Hepatic stellate cell (primary cell): ENCODE measurements at places on chromosomes 2 and 18.
A peak's percentile ranks its signal among the peaks of the same experiment; 100 is the strongest.

- DNase-seq = no peak
Observed at GRCh38 chr2:198259496-198259895, 455.1 kb downstream of the PLCL1 start.

DNA sequence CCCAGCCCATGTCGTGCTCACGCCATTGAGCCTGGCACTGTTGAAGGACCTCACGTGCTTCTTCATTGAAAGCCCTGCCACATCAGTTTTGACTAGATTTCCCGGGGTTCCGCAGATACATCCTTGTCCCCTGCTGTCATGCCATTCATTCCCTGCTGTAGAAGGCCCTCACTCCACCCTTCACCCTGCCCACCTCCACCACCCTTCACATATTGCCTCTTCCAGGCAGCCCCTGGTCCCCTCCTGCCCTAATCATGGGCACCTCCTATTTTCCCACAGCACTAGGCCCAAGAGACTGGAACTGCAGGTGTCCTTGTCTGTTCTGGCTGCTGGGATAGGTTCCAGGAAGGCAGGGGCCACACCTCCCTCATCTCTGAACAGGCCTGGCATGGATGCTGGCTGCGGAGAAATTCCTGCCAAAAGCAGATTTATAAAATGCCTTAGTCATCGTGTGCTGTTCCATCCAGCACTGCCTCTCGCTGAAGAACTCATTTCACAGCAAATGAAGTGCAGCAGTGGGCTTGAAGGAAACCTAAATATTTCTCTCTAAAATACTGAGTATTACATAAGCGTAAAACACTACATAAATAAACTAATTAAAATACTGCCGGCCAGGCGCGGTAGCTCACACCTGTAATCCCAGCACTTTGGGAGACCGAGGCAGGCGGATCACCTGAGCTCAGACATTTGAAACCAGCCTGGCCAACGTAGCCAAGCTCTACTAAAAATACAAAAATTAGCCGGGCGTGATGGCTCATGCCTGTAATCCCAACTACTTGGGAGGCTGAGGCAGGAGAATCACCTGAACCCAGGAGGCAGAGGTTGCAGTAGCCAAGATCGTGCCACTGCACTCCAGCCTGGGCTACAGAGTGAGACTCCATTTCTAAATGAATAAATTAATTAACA lies 38.4 kb downstream of the EIF4E2 start:
- DNase-seq = no peak

GRCh38 chr2:198054299-198054698 lies 249.9 kb downstream of the PLCL1 start:
- peak; percentile 15 for DNase-seq

GRCh38 chr2:46489423-46490174 lies 10.2 kb downstream of the TMEM247 start:
- DNase-seq = no peak

DNA sequence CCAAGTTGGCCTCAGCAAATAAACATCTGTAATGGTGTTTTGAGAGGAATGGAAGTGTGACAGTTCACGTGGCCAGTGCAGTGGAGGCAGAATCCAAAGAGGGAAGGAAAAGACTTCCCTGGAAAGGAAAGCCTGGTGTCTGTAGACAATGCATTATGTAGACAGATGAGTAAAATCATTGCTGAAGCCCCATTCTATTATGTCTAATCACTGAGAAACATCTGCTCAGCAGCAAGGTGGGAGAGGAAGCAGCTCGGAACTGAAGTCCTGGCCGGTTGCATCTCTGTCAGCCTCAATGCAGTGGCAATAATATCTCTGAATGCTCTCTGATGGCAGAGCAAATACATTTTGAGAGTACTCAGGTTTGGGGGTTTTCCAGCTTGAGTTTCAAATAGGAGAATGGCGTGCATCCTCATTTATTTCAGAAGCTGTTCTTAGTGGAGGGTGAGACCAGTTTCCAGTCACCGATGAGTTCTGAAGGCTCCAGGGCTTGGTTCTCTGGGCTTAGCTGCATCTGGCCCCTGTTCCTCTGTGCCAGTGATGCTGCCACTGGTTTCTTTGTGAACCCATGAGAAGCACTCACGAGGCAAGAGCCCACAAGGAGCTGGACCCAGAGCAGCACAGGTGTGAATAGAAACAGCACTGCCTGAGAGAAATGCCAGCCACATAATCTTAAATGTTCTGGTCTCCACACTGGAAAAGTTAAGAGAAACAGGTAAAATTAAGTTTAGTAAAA lies 63.3 kb downstream of the RPIA start:
- DNase-seq = no peak

DNA sequence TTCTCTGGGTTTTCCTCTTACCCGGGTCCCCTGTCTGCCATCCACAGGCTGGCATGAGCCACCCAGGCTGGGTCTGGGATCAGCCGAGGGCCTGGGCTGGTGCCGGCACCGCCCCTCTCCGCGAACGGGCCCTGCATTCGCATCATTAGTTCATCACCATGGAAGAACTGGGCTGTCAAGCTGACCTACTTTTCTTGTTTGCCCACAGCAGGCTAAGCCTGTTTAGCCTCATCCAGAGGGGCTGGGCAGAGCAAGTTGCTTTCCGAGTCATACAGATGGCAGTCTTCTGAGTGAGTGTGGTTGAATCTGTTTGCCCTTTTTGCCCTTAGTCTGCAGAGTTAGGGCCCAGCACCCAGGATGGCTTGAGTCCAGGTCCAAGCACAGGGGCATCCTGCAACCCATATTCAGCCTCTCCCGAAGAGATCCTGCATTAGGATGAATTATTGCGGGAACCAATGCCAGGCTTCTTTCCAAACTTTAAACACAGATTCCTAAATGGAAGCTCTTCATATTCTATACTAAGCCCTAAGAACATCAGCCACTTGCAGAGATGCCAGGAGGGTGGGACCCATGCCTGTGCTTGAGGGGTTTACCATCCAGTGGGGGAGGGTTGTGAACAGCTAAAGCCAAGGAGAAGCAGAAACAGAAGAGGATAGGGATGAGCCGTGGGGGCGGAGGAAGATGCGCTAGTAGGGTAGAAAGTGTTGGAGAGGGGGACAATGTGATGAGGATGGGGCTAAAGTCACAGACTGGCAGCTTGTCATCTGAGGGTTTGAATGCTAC lies 68.0 kb downstream of the NPAS2 start:
- no peak for DNase-seq

GRCh38 chr2:102235042-102235473 lies 48.2 kb downstream of the IL1RL2 start:
- DNase-seq = no peak

- peak; percentile 60 for DNase-seq
Observed at GRCh38 chr18:36297417-36298125, at the start of gene FHOD3. Gene FHOD3 (plus strand): TSS chr18:36297713. CDS start chr18:36297836, 123 bp downstream.

DNA sequence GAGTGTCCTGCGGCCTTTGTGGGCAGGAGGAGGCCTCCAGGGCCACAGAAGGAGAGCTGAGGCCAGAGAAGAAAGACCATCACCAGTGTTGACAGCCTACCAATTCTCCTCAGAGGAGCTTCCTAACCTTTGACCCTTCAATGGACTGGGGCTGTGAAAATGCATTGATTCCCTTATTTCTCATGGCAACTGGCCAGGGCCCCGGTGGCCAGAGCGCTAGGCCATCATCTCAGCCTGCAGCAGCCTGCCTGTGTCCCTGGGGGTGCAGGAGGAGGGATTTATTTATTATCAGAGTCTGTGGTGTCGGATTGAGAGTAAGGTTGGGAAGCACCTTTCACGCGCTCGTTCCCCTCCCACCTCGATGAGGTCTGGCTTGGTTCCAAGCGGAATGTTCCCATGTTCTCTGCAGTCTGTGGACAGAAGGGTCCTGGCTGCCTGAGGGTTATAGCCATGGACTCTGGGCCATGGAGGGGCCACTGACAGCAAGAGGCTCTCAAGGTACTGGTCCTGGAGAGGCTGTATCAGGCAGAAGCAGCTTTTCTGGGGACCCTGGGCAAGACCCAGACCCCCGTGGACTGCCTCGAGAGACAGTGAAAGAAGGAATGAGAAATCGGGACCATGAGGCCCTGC lies 53.8 kb downstream of the CYP27C1 start:
- no peak for DNase-seq

DNA sequence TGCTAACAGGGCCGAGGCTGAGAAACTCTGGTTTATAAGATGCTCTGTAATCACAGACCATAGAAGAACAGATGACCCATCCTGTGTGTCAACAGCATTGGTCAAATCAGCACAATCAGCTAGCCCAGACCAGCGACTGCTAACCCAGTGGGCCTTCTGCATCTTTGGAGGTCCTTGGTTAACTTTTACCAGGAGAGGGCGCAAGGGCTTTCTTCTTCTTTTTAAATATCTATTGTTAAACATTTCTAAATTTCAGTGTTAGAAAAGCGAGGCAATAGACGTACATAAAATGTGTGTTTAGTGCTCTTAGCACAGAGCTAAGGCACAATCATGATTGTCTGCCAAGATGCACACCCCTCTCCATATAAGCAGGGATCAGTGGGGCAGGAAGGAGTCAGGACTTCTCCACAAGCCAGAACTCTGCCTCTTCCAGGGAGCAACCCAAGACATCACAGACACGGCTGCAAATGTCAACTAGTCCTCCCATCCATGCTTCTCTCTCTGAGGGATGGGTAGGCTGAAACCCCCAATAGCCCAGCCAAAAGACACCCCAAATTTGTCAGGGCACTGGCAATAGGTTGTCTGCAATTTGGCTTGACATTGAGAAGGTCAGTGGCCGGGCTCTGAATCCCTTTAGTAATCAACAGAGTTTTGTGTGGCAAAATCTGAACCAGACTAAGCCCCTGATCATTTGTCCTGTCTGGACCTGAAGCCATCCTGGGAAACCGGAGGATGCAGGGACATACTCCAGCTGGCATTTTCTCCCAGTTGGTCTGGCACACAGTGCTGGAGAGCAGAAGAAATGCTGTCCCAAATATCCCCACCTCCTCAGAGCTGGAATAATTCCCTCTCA lies 188.2 kb downstream of the BCL2 start:
- DNase-seq = peak; percentile 56

- no peak for DNase-seq
Observed at GRCh38 chr2:60602388-60602787, 48.9 kb upstream of the BCL11A start.

DNA sequence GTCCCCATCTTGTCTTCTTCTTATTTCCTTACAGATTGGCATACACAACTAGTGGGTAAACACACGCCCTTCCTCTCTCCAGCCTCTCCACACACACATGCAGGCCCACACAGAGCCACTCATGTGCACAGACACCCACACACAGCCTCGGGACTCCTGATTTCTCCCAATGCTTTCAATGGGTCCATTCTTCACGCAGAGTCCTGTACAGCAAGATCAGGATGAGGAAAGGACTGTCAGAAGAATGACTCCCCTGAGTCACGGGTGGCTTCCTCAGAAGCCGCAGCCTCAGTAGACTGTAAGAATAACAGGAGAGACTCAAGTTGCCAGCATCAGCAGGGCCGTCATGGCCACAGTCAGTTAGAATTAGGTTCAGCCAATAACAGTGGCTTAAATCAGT lies 109.1 kb upstream of the GLI2 start:
- DNase-seq = no peak

DNA sequence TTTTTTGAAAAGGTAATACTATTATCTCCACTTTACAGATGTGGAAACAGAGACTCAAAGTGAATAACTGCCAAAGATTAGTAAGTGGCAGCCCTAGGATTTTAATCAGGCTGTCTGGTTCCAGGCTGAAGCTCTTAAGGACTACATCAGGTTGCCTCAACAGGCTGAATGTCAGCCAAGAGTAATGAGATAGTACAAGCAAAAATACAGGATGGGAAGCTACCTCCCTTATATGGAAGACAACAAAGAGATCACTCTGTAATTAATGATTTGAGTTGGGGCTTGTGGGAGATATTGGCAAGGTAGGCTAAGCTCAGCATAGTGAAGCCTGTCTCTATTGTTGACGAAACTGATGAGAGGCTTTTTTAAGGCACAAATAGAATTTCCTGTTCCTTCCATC lies 323.1 kb downstream of the KCNJ3 start:
- no peak for DNase-seq

DNA sequence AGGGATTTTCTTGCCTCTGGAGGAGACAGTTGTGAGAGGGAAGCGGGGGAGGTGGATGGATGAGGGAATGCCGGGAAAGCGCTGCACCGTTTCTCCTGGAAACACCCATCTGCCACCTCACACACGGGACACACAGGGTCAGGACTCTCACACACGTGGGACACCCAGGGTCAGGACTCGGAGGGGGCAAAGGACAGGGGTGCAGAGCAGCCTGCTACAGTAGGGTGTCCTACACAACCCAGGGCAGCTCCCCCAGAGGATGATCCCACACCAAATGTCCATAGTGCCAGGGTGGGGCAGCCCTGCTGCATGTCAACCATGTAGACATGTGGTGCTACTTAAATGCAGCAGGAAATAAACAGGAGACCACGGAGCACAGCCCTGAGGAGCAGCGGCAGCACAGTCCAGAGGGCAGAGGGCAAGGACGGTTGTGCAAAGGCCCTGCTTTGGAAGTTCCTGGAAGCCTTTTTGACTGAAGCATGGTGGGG lies 5.1 kb downstream of the RAMP1 start:
- DNase-seq = no peak

- DNase-seq = no peak
Observed at GRCh38 chr2:166803373-166804000, 84.8 kb upstream of the XIRP2 start.

DNA sequence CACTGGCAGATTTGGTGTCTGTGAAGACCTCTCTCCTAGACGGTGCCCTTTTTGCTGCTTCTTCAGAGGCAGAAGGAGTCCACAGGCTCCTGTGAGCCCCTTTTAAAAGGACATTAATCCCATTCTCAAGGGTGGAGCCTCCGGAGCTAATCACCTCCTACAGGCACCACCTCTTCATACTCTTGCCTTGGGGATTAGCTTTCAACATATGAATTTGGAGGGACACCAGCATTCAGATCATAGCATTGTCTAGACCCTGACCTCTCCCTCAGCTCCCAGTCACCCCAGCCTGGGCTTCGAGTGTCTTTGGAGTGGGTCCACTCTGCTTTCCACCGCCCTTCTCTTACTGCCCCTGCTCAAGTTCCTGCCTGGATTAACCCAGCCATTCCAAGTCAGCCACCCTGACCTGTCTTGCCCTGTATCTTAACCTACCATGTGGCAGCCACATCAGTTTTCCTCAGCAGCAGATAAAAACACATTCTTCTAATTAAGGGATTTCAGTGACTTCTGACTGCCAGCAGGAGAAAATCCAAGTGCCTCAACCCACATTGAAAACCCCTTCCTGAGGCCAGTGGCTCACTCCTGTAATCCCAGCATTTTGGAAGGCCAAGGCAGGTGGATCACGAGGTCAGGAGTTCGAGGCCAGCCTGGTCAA lies 6.1 kb upstream of the NCL start:
- DNase-seq = no peak
